Stimulated activated CD4-positive, alpha-beta T cell treated with anti-CD3 and anti-CD28 coated beads, TNF-alpha, amount 100 ng/mL, for 4 hours (primary cell): ENCODE measurements at places on chromosomes 7 and 10.

GRCh38 chr10:18231480-18231879, 91.3 kb downstream of the CACNB2 start:
- no peak for DNase-seq

- no peak for DNase-seq
These were observed 293.8 kb downstream of the TCERG1L start for GRCh38 chr10:131017566-131018285.

- DNase-seq, result no peak
These were observed 55.7 kb upstream of the GATA3 start for GRCh38 chr10:7998831-7999230.

DNA sequence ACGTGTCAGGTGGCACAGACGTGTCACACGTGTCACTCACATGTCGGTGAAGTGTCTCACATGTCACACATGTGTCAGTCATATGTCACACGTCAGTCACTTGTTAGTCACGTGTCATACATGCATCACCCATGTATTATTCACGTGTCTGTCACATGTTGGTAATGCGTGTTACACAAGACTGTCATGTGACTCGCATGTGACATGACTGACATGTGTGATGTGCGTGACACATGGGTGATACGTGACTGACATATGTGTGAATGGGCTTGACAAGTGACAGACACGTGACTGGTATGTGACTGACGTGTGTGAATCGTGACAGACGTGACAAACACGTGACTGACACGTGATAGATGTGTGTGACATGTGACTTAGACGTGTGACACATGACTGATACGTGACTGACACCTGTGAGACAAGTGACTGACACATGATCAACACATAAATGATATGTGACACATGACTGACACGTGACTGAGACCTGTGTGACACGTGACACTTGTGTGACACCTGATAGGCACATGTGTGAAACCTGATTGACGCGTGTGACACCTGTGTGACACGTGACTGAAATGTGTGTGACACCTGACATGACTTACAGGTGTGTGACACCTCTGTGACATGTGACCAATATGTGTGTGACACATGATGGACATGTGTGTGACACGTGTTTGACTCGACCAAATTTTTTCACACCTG, 56.1 kb downstream of the ZNF92 start:
- no peak for DNase-seq

- DNase-seq, result no peak
These were observed 910.3 kb downstream of the CCSER2 start for GRCh38 chr10:85238676-85239075.

DNA sequence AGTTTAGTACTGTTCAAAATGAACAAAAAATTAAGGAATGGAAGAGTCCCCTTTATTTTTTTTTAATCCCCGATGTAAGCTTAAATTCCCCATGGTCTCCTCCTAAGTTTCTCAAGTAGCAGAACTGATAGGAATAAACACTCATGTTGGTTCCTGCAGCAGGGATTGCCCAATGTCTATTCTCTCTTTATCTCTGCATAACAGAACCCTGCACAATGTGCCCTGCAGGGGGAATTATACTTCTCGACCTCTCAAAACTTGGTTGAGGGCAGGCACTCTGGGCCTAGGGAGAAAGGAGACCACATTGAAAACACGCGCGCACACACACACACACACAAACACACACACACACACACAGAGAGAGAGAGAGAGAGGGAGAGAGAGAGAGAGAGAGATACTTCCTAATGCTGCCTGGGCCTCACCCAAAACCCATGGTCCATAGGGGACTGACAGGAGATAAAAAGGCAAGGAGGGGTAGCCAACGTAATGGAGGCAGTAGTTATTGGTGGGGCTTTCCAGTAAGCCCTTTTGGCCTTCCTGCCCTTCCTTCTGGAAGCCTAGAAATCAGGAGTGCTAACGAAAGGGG, 22.7 kb downstream of the JAZF1 start:
- DNase-seq, result no peak

DNA sequence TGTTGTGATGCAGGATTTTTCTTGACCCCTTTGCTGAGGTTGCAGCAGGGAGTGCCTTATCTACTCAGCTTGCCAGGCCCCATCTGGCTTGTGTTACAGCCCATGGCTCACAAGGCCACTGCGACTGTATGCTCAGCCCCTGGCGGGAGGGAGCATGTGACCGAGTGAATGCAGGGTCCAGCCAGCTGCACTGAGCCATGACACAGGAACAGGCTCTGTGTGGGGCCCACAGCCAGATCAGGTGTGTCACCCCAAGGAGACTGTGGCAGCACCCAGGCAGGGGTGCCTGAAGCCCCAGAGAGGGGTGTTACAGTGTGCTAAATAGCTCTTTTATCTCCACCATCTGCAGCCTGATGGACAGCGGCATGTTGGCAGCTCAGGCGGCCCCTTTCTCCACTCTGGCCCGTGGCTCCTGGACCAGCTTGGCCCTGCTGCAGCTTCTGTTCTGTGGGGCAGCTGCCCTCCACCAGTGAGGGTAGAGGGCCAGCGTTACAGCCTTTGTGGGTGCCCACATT, 2.6 kb upstream of the PCBD1 start:
- no peak for DNase-seq
